ENCODE measurements at places on chromosomes 13 and 19.

DNA sequence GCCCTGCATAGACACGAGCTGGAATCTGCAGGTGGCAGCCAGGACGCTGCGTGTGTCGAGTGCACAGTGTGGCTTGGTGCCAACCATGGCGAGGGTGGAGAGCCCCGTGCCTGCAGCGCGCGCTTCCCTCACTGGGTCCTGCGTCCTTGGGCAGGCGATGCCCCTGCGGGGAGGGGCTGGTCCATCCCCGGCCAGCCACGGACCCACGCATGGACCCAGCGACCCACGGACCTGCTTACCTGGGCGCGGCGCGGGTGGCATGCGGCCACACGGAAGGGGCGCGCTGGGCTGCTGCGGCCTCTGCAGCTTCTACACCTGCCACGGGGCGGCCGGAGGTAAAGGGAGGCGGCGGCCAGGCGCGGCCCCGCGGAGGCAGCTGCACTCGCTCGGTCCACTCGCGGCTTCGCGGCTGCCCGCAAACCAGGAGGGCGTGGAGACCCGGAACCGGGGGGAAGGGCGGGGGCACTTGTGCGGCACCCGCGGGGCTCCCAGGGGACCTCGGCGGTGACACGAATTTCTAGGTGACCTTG, 569 bp upstream of the MCF2L start:
- DNase-seq: peak; percentile 81

GRCh38 chr13:106001443-106001842, 534.0 kb downstream of the EFNB2 start:
- DNase-seq: no peak

DNA sequence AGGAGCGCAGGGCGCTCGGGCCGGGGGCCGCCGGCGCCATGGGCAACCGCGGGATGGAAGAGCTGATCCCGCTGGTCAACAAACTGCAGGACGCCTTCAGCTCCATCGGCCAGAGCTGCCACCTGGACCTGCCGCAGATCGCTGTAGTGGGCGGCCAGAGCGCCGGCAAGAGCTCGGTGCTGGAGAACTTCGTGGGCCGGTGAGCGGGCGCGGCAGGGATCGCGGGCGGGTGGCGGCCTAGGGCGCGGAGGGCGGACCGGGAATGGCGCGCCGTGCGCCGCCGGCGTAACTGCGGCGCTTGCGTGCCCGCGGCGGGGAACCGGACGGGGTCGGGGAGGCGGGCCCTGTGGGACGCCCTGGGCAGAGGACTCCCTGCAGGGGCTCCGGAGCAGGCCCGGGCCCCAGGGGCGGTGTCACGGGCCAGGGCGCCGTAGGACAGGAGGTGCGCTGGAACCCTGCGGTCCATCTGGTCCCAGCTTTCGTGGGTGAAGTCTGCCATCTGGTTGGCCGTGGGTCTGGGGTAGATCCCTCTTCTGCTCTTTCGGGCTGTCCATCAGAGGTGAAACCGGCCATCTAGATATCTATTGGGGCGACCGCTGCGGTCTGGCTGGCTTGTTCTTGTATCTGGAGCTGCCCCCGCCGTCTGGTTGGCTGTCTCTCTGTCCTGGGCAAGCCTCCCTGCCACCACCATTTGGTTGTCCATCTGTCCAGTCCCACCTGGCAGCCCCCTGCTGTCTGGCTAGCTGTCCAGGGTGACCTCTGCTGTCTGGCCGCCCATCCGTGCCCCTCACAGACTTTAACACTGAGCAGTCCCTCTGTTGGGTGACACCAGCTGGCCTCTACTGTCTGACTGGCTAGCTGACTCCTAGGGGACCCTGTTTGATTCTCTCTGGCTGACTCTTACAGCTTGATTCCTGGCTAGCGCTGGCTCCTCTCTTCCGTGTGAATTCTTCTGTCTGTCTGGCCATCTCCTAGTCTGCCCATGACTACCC, 622 bp downstream of the DNM2 start:
- no peak for DNase-seq

DNA sequence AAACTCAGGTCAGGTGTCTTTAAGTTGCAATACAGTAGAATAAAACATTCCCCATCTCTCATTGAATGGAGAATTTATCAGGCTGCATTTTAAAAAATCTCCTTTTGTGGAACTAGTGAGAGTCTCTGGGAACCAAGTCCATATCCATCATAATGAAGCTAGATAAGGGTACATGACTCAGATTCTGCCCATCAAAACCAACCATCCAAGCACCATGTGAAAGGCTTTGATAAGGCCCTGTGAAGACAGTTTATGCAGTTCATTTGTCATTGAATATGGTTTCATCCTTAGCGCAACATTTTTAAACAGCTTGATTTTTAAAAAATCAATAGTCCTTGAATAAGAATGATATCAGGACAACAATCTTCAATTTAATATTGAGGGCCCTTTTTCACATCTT, 56.3 kb upstream of the DIAPH3 start:
- DNase-seq: no peak

DNA sequence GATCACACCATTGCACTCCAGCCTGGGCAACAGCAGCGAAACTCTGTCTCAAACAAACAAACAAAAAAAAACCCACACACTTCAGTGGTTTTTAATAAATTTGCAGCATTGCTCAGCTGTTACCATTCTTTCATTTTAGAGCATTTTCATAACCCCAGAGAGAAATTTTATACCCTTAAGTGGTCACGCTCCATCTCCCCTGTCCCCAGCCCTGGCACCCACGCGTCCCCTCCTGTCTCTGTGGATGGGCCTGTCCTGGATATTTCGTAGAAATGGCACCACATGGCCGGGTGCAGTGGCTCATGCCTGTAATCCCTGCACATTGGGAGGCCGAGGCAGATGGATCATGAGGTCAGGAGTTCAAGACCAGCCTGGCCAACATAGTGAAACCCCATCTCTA, 7.8 kb downstream of the THOP1 start:
- no peak for DNase-seq

- no peak for DNase-seq
Observed at GRCh38 chr19:38122402-38123093, 101.5 kb downstream of the DPF1 start.

GRCh38 chr13:64028551-64028950, 2612.9 kb upstream of the PCDH20 start:
- DNase-seq: no peak

DNA sequence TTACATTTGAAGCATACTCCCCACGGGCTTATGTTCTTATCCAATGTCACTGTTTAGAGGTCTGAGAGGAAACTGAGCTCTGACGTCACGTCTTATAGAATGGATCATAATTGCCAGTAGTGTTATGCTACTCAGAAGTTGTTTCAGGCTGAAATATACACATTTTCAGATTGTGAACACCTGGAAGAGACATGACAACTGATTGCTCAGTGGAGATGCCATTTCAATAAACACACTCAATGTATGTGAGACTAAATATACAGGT, 17.3 kb downstream of the FLT1 start:
- DNase-seq: no peak

- no peak for DNase-seq
Observed at GRCh38 chr19:38513762-38514167, 80.3 kb downstream of the RYR1 start.

DNA sequence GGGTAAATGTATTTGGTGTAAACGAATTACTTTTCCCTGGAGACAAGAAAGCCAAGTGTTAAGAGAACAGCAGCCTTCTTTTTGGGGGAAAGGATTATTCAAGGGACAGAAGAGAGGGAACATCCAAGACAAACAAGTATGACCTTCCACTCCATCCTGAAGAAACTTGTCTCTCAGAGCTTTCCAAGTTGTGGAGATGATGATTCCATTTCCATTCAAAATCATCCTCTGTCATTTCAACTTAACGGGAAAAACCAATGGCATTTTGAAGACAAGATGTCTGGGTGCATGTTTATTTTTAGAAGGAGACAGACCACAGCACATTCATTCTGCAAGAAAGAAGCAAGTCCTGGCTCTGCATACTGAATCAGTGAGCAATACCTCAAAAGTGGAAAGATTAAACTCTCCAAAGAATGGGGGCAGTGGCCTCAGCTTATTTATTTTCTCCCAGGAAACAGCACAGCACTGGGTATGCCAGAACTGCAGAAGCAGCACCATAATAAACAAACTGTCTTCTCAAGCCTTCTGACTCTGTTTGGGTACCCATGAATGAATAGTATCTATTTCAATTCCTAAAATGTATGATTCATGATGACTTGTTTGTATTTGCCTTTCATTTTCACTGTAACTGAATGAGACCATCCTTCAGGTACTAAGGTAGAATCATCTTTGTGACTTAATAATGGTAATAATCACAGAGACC, 541.0 kb downstream of the RFC3 start:
- no peak for DNase-seq

GRCh38 chr13:45847554-45848224, 3.9 kb downstream of the SIAH3 start:
- DNase-seq: no peak

DNA sequence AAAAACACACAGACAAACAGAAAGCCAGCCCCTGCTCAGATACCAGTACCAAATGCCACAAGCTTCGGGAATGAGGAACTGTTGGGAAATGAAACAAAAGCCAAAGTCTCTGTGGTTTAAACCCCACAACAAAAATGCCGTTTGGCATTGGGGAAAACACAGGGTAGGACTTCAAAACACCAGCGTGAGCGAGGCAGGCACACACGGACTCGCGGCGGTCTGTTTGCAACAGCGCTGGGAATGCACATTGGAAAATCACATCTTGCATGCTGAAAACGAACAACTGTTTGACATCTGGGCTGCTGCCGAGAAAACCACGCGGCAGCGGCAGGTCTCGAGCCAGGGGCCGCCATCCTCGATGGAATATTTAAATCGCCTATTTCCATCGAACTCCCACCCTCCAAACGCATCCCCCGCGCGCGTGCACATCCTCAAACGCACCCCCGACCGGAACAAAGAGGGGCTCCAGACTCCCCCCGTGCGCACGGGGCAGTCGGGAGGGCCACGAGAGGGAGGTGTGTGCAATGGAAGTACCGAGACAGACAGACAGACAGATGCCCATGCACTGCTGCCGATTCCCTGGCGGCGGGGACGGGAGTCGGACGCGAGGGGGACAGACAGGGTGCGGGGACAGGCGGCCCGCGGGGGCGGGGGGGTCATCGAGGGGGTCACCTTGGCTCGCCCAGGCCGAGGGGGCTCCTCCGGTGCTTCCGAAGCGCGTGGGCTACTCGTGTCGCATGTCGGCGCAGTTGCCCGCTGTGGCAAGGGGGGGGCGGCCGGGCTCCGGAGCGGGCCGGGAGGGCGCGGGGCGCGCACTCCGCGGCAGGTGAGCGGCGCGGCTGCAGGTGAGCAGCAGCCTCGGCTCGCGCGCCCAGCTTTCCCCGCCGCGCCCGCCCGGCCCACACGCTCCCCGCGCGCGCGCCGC, at the start of gene GPR12:
TSS of gene GPR12 (minus strand) at position 880 of the 925 bp plus-strand sequence. CDS start 959 bp downstream, outside the sequence.
- peak; percentile 7 for DNase-seq

All from SW480 (cell line).